GM12878 (cell line): ENCODE measurements at places on chromosomes 2 and 18.

- no peaks in the 10 kb centered on the region for H3K27me3 ChIP-seq
- H3K4me1 ChIP-seq = no peaks in the 10 kb centered on the region
- no peak overlapping the region for H3K27ac ChIP-seq
- no peak for DNase-seq
These were observed 123.5 kb upstream of the EPAS1 start for GRCh38 chr2:46173636-46174250.

GRCh38 chr2:3535794-3536681 is 16.7 kb upstream of the ADI1 start:
- no peak for DNase-seq
- no peak overlapping the region for H3K4me3 ChIP-seq
- H3K27me3 ChIP-seq = no peaks in the 10 kb centered on the region

- H3K36me3 ChIP-seq = no peaks in the 10 kb centered on the region
- no peaks in the 10 kb centered on the region for H3K27me3 ChIP-seq
- no peak overlapping the region for H3K27ac ChIP-seq
- no peak for DNase-seq
- H3K4me1 ChIP-seq = no peaks in the 10 kb centered on the region
These were observed 239.8 kb downstream of the SETBP1 start for GRCh38 chr18:44920441-44920840.

- DNase-seq = no peak
- no peak overlapping the region for H3K27ac ChIP-seq
- H3K4me1 ChIP-seq = no peaks in the 10 kb centered on the region
- no peaks in the 10 kb centered on the region for H3K36me3 ChIP-seq
These were observed 177.4 kb upstream of the NABP1 start for GRCh38 chr2:191500566-191500883.

DNA sequence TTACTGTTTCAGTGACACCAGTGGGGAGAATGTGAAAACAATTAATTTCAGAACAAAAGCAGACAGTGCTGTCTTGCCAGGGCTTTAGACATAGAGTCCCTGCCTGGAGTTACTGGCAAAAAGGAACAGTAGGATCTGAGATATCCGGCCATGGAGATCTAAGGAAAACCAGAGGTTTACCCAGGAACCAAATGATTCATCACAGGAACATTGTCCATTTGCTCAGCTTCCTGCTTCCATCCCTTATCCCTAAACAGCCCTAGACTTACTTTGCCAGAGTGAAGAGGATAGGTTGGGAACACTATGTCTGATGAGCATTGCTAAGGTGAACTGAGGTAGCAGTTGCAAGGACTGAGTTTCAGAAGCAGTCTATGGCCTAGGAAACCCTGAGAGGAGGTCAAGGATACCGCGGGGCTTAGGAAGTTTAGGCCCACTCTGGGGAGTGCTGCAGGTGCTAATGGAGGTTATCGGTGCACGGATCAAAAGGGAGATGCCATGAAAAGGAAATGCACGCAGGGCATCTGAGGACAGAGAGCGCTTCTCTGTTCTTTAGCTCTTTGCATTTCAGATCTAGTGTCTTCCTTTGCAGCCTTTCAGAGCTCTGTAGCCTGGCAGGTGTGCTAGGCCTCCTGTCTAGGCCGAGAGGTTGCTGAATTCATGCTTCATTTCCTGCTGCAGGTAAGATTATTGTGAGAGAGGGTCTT is 223.9 kb downstream of the CDCA7 start:
- H3K27me3 ChIP-seq = no peaks in the 10 kb centered on the region
- H3K36me3 ChIP-seq = no peaks in the 10 kb centered on the region
- DNase-seq = no peak
- H3K4me3 ChIP-seq = no peak overlapping the region
- no peak overlapping the region for H3K27ac ChIP-seq

DNA sequence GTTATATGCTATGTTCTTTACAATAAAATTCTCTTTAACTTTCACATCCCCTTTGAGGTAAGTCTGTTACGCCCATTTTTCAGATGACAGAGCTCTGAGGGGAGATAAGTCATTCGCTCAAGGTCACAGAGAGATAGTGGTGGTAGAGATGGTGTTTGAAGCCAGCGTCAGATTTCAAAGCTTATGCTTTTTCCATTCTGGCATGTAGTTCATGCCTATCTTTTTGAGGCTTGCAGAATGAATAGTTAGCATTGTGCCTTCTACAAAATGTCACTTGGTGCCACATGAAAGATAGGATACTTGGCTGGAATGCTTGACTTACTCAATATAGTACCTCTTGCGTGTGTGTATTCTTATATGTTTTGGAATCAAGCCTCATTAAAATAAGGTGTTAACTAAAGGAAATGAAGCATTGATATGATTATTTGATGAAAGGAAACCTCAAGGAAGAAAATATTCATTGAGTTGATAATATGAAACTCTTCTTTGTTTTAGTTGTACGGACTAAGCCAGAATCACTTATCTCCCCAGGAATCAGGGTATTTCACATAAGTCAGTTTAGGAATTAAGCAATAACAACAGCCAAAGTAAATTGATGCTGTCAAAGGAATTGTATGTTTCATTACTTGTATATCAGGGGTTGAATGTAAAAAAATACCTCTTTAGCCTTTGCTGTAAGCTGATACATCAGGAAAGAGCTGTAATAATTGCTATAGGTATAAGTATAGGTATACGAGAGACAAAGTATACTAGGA is 15.5 kb downstream of the SPATS2L start:
- DNase-seq = no peak
- no peaks in the 10 kb centered on the region for H3K36me3 ChIP-seq
- no peak overlapping the region for H3K4me3 ChIP-seq
- H3K4me1 ChIP-seq = no peaks in the 10 kb centered on the region; the same call in 1 of the 2 replicates
- no peak overlapping the region for H3K27ac ChIP-seq

- no peaks in the 10 kb centered on the region for H3K36me3 ChIP-seq
- no peak overlapping the region for H3K4me3 ChIP-seq
- DNase-seq = no peak
- H3K4me1 ChIP-seq = no peaks in the 10 kb centered on the region
- no peak overlapping the region for H3K27ac ChIP-seq
These were observed 42.8 kb upstream of the CYTIP start for GRCh38 chr2:157486596-157487270.

DNA sequence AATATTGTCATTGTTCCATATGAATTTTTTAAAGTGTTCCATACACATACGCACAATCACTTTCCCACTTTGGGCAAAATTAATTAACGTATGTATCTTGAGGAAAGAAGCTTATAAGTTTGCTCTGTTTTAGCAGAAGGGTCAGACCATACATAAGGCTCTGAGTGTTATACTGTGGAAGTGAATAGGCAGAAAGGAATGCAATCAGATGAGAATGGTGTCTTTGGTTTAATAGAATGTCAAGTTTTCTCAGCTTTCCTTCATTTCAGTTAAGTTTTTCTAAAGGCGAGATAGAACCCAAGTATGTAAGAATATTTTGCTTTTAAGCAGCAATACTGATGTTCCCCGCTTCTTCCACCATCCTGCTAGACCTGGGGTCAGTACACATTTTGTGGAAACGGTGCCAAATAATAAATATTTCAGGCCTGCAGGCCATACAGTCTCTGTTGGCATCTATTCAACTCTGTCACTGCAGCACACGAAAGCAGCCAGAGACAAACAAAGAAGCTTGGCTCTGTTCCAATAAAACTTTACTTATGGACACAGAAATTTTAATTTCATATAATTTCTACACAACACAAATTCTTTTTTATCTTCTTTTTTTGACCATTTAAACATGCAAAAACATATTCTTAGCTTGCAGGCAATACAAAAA is 100.6 kb downstream of the UPP2 start:
- DNase-seq = no peak
- no peaks in the 10 kb centered on the region for H3K4me1 ChIP-seq
- no peak overlapping the region for H3K27ac ChIP-seq
- no peak overlapping the region for H3K4me3 ChIP-seq
